Calu3 (cell line): ENCODE measurements at places on chromosomes 12 and 14. TPM values are rescaled to one million over a fixed set of nuclear protein-coding genes. Genes with fewer than 3 reads are reported as not detected.
A peak's percentile ranks its signal among the peaks of the same experiment; 100 is the strongest.

- no peak for DNase-seq
Observed at GRCh38 chr12:67046062-67046461, 223.1 kb upstream of the CAND1 start.

KRT73 gene
- not detected in 2 replicates for total RNA-seq

DNA sequence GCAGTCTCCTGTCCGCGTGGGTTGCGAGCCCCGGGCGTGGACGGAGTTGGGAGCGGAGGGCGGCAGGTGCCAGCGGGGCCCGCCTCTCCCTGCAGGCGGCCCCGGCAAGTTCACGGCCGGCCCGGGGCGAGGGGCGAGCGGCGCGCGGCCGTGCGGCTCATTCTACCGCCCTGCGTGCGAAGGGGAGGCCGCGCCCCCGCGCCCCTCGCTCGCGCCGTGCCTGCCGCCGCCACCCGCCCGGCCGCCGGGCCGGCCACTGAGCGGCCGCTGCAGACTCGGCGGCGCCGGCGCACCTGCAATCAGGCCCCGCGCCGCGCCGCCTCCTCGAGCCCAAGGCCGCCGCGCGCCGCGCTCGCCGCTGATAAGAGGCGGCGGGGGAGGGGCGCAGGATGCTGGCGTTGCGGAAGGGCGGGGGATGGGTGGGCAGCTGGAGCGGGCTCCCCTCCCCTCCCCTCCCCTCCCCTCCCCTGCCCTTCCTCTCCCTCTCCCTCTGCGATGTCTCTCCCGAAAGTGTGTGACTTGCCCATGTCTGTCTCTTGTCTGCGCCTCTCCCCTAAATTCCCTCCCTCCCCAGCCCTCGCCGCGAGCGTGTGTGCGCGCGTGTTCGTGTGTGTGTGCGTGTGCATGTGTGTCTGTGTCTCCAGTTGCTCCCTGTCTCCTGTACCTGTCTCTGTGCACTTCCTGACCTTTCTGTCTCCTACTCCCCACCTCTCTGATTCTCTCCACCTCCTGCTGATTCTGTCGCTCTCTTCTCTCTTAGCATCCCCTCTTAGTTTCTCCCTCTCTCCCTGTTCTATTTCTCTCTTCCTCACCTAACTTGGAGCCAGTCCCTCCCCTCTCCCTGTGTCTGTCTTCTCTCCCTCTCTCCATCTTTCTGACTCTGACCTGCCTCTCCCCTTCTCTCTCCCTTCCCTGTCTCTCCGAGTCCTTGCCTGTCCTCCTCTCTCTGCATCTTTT lies 768.1 kb upstream of the TBX3 start:
- DNase-seq, result peak; percentile 24

DNA sequence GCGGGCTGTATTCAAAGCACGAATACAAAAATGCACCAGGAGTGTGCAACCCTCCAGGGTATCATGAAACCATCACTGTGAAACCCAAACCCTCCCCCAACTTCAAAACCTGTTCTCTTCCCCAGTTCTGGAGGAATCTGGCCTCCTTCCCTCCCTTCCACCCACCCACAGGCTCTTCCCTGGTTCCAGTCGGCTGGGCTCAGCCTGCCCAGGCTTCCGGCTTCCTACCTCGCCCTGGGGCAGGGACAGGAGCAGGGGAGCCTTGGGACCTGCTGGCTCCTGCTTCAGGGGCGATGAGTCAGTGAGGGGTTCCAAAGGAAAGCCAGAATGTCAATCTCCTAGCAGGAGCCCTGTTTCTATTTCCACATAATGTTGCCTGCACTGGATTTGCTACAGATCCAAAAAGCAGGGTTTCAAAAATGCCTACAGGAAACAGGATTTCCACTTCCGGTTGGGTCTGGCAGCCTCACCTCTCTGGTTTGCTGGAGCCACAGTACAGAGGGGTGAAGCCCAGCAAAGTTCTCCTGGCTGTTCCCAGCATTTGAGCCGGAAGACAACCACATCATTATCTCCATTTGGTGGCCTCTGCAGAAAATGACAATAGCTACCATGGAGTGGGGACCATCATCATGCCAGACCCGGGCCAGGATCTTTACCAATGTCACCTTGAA lies 278.3 kb downstream of the DPF3 start:
- no peak for DNase-seq

DNA sequence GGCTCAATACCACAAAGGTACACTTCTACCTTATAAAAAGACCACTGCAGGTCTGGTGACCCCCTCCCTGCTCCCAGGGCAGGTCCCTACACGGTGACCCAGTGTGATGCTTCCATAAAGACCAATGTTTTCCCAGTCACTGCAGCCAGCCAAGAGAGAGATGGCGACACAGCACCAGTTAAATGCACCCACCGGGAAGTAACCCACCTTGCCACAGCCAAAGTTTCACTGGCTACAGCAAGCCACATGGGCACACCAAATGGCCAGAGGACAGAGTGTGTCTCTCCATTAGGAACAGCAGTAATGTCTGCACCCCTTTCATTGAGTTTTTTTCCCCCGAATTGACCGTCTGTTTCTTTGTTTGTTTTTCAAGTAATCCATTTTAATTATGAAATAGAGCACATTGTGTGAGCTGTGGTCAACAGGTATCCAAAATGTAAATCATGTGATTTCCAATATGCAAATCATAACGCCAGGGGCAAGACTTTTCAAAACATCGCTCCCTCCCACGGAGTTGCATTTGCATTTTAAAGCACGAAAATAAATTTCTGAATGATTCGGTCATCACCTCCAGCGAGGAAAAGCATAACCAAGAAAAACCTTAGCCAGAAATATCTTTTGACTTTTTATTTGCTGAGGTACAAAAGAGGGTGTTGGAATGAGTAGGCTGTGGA lies 48.9 kb upstream of the EML1 start:
- no peak for DNase-seq

ABCD2 gene
- not detected in 2 replicates for total RNA-seq

GRCh38 chr12:129753586-129753985 lies 150.2 kb downstream of the TMEM132D start:
- no peak for DNase-seq

DNA sequence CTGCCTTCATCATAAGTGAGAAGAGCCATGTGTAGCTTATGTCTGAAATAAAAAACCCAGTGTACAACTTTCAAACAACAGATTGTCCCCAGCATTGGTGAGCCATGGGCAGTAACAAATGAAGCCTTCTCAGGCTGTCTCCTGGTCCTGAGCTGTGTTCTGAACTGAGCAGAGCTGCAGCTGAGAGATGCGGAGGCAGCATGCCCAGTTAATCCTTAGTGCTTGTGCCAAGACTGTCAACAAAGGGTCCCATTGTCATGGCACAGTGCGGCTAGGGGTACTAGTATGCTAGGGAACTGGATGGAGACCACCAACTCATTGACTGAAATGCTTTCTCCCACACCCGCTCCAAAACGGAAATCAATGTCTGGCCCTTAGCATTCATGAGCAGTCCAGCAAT lies 154.3 kb downstream of the RMST start:
- DNase-seq, result no peak

SART3 gene
- 91.7 and 98.7 TPM in 2 replicates for total RNA-seq

GRCh38 chr14:51871846-51872245 lies 11.4 kb downstream of the GNG2 start:
- no peak for DNase-seq

GRCh38 chr12:124236625-124237031 lies 58.3 kb upstream of the RFLNA start:
- DNase-seq, result no peak

ESRRB gene
- 0.21 and 0.27 TPM in 2 replicates for total RNA-seq

NTS gene
- total RNA-seq, result not detected in 2 replicates

DNA sequence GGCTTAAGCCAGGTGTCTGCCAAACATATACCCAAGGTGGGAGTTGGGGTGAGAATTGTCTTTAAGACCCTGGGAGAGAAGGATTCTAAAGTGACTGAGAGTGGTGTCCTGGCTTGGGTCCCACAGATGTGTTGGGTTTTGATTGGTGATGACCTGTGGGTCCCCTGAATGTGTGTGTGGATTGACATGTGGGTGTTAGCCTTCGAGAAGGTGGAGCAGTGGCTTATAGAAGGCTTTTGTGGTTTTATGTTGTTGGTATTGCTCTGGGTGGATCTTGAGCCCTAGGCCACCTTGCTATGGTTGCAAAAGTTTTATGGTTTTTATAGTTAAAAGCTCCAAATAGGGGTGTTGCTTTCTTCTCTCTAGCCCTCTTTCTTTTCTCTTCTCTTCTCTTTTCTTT lies 29.7 kb downstream of the PLEKHG3 start:
- DNase-seq, result no peak

FGF23 gene
- total RNA-seq, result not detected in 2 replicates

- DNase-seq, result peak; percentile 89
Observed at GRCh38 chr14:99518441-99519346, 37.5 kb downstream of the CCNK start.

CRACR2A gene
- total RNA-seq, result 9.5 and 11.1 TPM in 2 replicates

DNA sequence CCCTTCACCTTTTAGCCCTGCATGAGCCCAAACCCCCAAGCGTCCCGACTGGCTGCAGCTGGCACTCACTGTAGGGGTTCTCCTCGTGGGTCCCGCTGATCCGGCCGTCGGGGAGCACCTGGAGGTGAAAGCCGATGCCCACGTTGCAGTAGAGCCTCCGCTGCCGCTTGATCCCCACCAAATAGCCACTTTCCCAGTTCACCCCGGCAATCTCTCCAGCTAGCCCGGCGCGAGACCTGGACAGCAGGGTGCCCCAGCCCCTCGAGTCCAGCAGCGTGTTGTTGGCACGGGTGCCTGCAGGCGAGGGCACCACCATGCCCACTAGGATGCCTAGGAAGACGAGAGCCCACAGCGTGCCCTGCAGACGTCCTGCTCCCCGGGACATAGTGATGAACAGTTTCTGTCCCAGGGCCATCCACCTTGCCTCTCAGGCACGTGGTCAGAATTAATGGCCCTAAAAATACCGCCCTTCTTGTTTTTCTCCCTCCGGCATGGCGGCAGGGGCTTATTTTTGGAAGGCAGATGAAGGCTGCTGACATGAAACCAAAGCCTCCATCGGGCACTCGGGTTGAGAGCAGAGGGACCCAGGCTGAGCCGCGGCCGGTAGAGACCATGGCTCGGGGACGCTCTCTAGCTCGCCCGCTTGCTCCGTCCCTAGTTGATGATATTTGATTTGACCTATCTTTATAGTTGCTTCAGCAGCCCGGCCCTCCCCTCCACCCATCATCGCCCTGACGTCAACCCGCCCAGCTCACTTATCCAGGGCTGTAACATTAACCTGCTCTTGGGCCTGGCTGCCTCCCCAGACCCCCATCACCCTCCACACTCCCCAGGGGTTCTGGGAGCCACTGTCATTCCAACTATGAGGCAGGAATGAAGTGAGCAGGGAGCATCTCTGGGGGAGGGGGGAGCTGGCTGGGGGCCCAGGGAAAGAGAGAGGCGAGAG lies at the start of gene FGF6:
Gene FGF6, minus strand, starts transcription at position 660 of the 946 bp plus-strand sequence. Its CDS starts 245 bp downstream, at position 415.
- no peak for DNase-seq

GRCh38 chr12:2190085-2190484 lies 137.3 kb downstream of the CACNA1C start:
- no peak for DNase-seq

DNA sequence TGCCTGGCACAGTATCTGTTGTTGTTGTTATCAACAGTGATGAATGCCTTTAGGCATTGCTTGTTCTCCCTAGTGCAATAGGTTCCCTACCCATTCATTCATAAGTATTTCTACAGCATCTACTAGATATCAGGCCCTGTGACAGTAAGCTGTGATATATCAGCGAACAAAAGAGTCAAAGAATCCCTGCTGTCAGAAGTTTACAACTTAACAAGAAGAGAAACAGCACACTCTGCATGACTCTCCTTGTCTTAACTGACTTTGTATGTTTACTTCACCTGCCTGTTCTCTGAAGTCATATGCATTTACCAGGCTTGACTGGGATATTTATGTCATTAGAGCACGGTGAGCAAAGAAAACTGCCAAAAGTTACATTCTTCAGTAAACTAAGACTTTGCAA lies 452.2 kb upstream of the RPL10L start:
- no peak for DNase-seq

GRCh38 chr12:3836641-3837040 lies 36.6 kb downstream of the PARP11 start:
- no peak for DNase-seq

SMCO2 gene
- 1.6 and 2.5 TPM in 2 replicates for total RNA-seq

NELL2 gene
- 0.42 TPM in 1 of 2 replicates, not detected in the other for total RNA-seq

GDF3 gene
- total RNA-seq, result not detected in 2 replicates

DIO3 gene
- total RNA-seq, result 1.7 and 2.3 TPM in 2 replicates

KLRB1 gene
- not detected in 2 replicates for total RNA-seq

GRCh38 chr14:38662781-38663180 lies 406.9 kb upstream of the CLEC14A start:
- no peak for DNase-seq

DNA sequence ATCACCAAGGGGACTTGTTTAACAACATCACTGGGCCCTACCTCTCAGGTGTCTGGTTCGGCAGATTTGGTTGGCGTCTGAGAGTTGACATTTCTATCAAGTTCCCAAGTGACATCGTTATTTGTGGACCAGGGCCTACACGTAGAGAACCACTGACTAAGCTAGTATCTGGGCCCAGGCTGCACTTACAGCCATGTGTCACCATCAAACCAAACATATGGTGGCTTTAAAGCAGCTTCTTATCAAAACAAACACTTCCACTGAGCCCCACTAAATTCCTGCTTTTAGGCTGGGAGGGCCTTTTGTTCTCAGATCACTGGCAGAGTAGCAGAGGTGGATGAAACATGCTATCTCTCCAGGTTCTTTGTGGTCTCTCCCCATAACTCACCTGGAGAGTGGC lies 220.5 kb downstream of the PELI2 start:
- no peak for DNase-seq

DNA sequence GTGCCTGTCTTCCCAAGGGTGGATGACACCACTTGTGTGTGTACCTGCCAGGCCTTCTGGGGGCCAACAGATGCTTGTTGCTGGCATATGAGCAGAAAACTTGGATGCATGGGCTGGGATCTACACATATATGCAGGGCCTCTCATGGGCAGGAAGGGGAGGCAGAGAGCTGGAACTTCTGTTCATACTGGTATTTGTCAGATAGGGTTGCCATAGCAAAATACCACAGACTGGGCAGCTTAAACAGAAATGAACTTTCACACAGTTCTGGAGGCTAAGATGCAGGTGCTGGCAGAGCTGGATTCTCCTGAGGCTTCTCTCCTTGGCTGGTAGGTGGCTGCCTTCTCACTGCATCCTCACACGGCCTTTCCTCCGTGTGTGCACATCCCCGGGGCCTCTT lies 121.8 kb downstream of the SUDS3 start:
- peak; percentile 40 for DNase-seq

DNA sequence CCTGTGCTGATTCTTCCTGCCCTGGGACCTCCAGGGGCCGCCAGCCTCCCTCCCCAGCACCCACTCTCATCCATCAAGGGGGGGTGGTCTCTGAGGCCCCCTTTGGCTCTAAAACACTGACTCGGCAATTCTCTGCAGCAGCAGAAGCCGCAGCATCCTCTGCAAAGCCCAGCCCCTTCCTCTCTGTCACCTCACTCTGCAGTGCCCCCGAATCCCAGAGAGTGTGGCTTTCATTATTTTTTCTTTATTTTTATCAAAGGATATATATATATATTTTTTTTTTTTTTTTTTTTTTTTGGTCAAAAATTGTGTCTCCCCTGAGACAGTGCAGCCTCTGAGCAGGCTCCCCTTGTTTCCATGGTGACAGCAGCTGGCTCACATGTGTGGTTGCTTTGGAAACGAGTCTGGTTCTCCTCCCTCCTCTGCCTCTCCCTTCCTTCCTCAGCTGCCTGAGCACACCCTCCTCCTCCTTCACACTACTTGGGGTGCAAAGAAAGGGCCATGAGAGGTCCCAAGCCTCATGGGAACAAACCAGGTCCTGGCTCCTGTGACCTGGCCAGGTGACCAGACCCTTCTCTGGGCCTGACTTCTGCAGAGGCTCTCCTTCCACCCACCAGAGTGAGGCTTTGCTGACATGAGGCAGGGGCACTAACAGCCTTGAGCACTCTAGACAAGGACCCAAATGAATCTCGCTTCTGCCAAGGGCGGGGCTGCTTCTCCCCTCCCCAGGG lies 100.5 kb downstream of the LRRC74A start:
- DNase-seq, result no peak
